ENCODE measurements at places on chromosomes 3 and 15.
A peak's percentile ranks its signal among the peaks of the same experiment; 100 is the strongest.

- no peak for DNase-seq
Observed at GRCh38 chr3:16109929-16110328, 64.6 kb upstream of the GALNT15 start.

GRCh38 chr3:122947738-122948137 is 79.8 kb downstream of the SEMA5B start:
- DNase-seq: no peak

DNA sequence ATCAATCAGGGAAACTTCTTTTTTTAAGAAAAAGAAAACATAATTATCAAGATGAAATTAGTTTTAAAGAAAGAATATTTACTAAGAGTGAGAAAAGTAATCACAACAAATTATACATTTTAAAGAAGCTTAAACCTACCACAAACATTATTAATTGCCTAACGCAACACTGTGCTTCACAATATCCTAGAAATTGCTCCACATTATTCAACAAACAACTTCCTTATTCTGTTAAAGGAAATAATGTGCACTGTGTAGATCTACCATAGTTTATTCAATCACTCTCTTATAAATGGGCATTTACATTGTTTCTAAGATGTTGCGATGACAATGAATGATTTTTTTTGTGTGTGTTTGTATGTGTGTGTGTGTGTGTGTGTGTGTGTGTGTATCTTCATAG is 525.9 kb upstream of the KCNMB2 start:
- no peak for DNase-seq

DNA sequence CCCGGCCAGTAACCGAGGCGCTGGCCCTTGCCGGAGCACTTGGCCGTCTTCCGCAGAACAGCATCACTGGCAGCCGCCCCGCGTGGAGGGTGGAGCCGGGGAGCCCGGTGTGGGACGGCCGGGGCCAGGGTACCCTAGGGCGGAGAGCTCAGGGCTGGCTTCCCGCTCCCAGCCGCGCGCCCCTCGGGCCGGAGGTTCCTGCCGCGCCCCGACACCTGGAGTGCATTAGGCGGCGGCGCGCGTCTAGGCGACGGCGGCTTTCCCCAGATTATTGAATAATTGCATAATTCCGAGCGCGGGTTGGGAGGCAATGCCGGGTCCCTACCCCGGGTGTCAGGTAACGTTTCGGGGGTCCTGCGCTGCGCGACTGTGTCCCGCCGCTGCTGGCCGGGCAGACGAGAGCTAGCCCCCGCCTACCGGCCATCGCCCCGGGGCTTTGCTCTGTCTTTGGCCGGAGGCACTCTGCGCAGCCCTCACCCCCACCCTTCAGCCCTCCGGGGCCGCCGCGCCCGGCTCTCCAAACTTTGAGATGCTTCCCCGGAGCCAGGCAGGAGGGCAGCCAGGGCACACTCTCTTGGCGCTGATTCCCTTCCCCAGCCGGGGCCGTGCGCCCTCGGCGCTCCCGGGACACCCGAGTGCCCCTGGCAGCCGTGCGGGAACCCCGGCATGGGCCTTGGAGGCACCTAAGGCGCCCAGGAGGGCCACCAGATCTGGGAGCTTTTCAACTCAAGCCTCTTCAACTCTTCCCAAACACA is 749 bp downstream of the ITGA11 start:
- DNase-seq: peak; percentile 21

DNA sequence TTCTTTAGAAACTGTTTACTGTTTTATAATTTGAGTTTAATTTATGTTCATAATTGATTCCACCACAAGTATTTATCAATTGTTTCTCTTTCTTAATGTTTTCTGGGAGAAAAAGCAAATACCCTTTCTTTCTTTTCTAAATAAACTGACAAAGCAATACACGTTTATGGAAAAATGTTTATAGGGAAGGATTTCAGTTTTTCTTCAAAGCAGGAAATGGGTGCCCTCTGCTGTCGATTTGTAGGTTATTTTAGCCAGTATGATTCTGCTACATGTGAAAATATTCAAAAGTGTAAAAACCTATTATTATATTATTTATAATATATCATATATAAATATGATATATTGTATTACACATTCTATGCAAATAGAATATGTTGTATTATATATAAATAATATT is 921.0 kb upstream of the ROBO1 start:
- peak; percentile 19 for DNase-seq

Measured in NCI-H524 (cell line).